Germinal center (tissue), 1 donor: ENCODE measurements at places on chromosomes 2 and 18.
A peak's percentile ranks its signal among the peaks of the same experiment; 100 is the strongest.

GRCh38 chr18:77111449-77111848 is 21.1 kb downstream of the MBP start:
- DNase-seq = no peak

- DNase-seq = no peak
These were observed 167.3 kb upstream of the GLI2 start for GRCh38 chr2:120568089-120568974.

DNA sequence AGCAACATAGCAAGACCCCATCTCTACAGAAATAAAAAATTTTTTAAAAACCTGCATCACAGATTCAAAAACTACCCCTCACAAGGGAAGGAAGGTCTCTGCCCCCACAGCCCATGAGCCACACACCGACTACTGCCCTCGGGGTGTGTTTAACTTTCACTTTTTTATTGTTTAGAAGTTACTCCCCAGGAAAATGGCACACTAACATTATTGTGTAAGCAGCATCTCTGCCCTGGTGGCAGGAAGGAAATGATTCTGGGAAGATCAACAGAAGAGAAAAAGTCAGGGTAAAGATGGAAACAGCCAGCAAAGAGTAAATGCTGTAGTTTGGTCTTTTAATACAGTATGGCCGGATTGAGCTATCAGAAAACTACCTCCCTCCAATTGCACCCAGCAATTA is 21.9 kb downstream of the TRABD2A start:
- no peak for DNase-seq

DNA sequence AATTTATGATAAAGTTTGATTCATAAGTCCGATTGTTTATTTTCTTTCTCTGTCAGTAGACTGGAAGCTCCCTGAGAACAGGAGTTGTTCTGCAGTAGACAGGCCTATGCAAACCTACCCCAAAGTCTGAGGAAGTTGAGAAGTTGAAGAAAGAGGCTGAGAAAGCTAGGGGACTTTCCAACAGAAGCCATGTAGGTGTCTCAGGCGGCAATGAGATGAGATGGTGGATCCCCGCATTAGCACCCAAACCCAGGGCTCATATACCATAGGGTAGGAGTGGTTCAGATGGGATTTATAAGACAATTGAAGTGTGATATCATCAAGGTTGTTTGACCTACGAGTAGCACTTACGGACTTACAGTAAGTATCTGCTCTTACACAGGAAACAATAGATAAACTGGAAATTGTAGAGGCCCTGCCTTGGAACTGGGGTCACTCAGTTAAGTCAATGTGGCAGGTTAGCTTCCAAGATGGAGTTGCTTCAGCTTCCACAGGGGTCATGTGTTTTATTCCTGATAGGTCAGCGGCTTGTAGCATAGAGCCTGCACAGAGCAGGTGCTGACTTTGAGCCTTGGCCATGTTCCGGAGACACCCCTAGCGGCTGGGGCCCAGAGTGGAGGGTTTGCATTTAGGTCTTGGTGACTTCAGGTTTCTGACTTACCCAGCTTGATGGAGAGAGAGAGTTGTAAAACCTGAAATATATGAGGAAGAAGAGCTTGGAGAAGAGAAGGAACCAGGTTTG is 2.3 kb upstream of the PSD4 start:
- DNase-seq = no peak

DNA sequence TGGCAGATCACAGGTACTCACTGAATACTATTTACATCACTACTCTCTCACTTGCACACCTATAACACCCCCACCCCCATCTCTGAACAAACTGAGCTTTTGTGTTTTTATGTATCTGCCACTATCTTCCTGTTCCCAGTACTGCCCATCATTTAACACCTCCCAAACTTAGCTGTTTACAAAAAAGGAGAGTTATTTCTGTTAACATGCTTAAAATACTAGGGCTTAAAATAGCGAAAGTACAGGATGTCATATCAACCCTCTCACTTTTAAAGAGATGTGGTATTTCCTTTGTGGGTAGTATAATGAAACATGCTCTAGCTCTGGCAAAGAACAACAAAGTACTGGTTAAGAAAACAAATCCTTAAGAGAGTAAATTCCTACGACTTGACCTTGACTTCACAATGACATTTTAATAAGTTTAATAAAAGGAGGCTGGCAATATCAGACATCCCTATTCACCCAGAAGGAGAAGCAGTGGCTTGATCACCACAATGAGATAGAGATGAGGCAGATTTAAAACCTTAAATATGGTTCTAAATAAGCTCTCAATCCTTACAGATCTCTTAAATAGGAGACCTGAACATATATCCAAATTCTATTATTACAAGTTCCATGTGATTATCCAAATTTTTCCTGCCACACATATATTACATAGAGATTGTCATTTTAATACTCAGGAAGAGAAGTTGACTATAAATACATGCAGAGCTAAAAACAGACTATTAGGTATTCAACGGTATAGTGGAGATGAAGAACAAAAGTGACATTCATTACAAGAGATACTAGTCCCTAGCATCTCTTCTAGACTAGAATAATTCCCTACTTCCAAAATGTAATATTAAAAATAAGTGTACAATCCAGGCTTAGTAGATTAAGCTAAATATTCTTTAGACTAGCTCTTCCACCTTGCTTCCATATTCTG is 36.9 kb downstream of the TRAK2 start:
- DNase-seq = peak; percentile 9

- DNase-seq = no peak
These were observed 5.4 kb downstream of the CRYGD start for GRCh38 chr2:208118918-208119317.

DNA sequence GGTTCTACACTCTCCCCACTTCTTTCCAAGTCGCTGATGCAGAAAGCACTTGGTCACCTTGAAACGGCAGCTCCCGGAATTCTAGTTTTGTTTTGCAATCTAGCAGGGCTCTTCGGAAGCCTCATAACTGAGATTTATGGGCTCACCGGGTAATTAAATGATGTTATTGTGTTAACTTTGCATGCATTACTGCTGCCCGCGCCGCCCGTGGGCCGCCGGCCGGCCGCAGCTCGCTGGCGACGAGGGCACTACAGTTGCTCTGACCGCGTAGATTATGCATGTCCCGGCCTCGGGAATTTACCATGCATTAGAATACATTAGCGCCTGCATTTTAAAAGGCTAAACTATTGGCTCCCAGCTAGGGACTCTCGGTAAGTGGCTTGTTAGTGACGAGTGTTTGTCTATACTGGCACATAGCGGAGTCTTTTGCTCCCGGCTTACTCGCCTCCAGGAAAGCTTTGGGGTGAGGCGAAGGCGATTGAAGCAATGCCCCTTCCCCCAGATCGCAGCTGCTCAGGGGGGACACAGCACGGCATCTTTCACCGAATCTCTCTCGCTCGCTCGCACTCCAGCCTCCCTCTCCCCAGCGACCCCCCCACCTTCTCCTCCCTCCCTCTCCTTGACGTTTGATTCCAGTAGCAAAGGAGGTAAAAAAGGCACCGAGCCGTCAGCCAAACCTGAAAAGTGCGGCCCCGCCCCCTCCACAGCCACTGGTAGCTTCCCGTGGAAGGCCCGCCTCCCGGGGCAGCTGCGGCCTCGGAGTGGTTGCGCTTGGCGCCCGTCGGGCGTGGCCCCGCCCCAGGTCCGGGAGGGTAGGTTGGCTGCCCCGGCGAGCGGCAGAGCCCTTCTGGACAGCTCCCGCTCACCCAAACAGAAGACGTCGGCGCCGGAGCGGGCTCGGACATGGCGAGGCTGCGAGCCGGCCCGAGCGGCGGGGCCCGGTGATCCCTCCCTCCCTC is at the start of gene ONECUT2:
Gene ONECUT2 (plus strand): TSS at position 839 of the 959 bp plus-strand sequence. CDS start 343 bp downstream, outside the sequence.
- DNase-seq = peak; percentile 92

GRCh38 chr18:45802814-45803492 is 22.5 kb upstream of the SIGLEC15 start:
- no peak for DNase-seq
